Activated T-cell treated with anti-CD3 and anti-CD28 coated beads, Interleukin-2, amount 50 U/mL, for 24 hours (primary cell): ENCODE measurements at places on chromosomes 7 and 10.
A peak's percentile ranks its signal among the peaks of the same experiment; 100 is the strongest.

GRCh38 chr7:141500608-141501007 lies 50.6 kb upstream of the AGK start:
- H3K36me3 ChIP-seq, result no peaks in the 10 kb centered on the region
- H3K4me3 ChIP-seq, result no peak overlapping the region
- no peak for DNase-seq
- peaks cover 34% of the 10 kb centered on the region for H3K27me3 ChIP-seq
- no peaks in the 10 kb centered on the region for H3K4me1 ChIP-seq

GRCh38 chr7:1663857-1664651 lies 6.0 kb upstream of the ELFN1 start:
- peaks cover 53% of the 10 kb centered on the region for H3K27me3 ChIP-seq
- no peak overlapping the region for H3K27ac ChIP-seq
- H3K4me1 ChIP-seq, result peaks cover 11% of the 10 kb centered on the region
- peak; percentile 31 for DNase-seq
- H3K36me3 ChIP-seq, result no peaks in the 10 kb centered on the region

GRCh38 chr7:90709501-90710465 lies 113.7 kb downstream of the CDK14 start:
- no peaks in the 10 kb centered on the region for H3K4me1 ChIP-seq
- H3K27ac ChIP-seq, result no peak overlapping the region
- H3K36me3 ChIP-seq, result no peaks in the 10 kb centered on the region
- DNase-seq, result no peak
- H3K27me3 ChIP-seq, result no peaks in the 10 kb centered on the region
- no peak overlapping the region for H3K4me3 ChIP-seq

DNA sequence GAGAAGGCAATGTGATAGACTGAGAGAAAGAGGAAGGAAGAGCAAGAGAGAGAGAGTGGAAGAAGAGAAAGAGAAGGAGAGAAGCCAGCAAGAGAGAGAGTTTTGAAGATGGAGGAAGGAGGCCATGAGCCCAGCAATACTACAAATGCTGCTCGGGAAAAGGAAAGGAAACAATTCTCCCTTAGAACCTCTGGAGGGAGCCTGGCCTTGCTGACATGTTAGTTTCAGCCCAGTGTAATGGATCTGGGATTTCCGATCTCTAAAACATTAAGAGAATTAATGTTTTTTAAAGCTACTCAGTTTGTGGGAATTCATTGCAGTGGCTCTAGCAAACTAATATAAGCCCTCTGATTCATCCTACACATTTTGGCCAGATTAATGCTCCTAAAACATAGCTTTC lies 206.8 kb upstream of the MTPN start:
- DNase-seq, result no peak
- peaks cover 7% of the 10 kb centered on the region for H3K4me1 ChIP-seq
- no peaks in the 10 kb centered on the region for H3K36me3 ChIP-seq
- H3K4me3 ChIP-seq, result no peak overlapping the region

DNA sequence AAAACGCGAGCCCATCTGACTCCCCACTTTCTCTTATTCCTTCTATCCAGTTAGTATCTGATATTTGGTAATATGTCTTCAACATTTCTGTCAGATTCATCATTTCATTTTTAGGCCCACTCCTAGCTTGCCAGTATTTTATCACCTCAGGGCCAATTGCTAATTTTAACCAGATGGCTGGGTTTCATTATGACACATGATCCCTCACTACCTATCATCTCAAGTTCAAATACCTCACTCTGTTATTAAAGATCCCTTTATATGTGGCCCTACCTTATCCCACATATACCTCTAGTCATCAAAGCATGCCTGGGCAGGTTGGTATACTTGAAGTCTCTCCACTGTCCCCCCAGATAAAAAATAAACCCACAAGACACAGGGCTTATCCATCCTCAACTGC lies 104.9 kb downstream of the RNLS start:
- no peaks in the 10 kb centered on the region for H3K4me1 ChIP-seq
- H3K27me3 ChIP-seq, result no peaks in the 10 kb centered on the region
- H3K4me3 ChIP-seq, result no peak overlapping the region
- no peaks in the 10 kb centered on the region for H3K36me3 ChIP-seq

GRCh38 chr10:26725837-26726727 lies 28.6 kb downstream of the PDSS1 start:
- peaks cover 92% of the 10 kb centered on the region for H3K36me3 ChIP-seq
- no peak for DNase-seq
- H3K4me1 ChIP-seq, result peaks cover 8% of the 10 kb centered on the region
- H3K27ac ChIP-seq, result no peak overlapping the region

DNA sequence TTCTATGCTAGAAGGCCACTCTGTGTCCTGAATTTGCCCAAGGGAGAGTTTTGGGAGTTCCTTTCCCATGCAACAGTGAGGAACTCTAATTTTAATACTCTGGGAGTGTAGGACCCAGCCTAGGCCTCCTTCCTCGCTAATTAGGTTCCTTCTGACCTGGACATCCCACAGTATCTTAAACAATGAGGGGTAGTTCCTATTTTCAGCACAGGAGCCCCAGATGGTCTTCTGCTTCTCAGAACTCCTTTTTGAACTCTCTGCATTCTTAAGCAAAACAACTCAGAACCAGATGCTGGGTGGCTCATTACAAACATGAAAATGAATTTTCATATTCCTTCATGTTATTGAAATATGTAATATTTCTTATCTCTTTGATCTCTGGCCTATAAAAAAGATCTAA lies 116.9 kb downstream of the LRMDA start:
- H3K4me1 ChIP-seq, result no peaks in the 10 kb centered on the region
- no peaks in the 10 kb centered on the region for H3K36me3 ChIP-seq
- peaks cover 31% of the 10 kb centered on the region for H3K27me3 ChIP-seq
- H3K4me3 ChIP-seq, result no peak overlapping the region
- no peak overlapping the region for H3K27ac ChIP-seq

GRCh38 chr7:137987018-137987349 lies 14.9 kb downstream of the CREB3L2 start:
- H3K4me1 ChIP-seq, result peaks cover 5% of the 10 kb centered on the region
- no peak overlapping the region for H3K27ac ChIP-seq
- DNase-seq, result no peak
- peaks cover 37% of the 10 kb centered on the region for H3K36me3 ChIP-seq
- H3K4me3 ChIP-seq, result no peak overlapping the region

DNA sequence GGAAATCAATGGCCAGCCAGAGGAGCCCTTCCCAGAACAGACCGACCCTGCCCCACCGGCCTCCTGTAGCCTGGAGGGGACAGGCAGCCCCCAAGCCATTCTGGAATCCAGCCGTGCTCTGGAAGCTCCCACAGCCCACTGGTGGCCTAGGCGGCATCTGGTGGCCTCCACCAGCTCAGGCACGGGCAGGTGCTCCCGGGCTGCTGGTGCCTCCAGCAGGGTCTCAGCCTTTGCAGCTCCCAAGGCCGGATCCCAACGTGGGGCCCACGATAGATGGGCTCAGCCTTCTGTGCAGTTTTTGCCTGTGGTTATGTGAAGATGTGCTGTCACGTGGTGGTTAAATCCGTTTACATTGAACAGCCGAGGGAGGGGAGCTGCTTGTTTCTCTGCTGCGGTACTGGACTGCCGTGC lies 44.4 kb downstream of the JAKMIP3 start:
- no peaks in the 10 kb centered on the region for H3K27me3 ChIP-seq
- H3K36me3 ChIP-seq, result no peaks in the 10 kb centered on the region
- no peaks in the 10 kb centered on the region for H3K4me1 ChIP-seq
- H3K27ac ChIP-seq, result no peak overlapping the region
- DNase-seq, result peak; percentile 2
- no peak overlapping the region for H3K4me3 ChIP-seq

- H3K27ac ChIP-seq, result no peak overlapping the region
- DNase-seq, result no peak
- no peaks in the 10 kb centered on the region for H3K4me1 ChIP-seq
- no peaks in the 10 kb centered on the region for H3K27me3 ChIP-seq
- no peaks in the 10 kb centered on the region for H3K36me3 ChIP-seq
- no peak overlapping the region for H3K4me3 ChIP-seq
Observed at GRCh38 chr10:115744089-115744488, 528.9 kb downstream of the GFRA1 start.

DNA sequence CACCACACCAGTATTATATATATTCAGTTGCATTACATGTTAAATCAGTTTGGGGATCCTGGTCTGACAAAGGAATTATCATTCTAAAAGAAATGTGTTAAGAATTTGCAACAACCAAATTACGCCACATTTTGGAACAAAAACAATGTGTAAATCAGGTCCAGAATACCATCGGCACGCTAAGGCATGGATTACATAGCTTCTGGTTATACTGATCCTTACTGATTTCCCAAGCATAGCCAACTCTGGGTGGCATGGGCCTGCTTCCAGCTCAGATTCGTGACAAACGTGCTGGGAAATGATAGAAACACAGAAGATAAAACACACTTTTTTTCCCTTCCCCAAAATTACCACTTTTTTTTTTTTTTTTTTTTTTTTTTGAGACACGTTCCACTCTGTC lies 660.0 kb downstream of the SORCS1 start:
- no peaks in the 10 kb centered on the region for H3K27me3 ChIP-seq
- H3K4me1 ChIP-seq, result no peaks in the 10 kb centered on the region
- no peak overlapping the region for H3K4me3 ChIP-seq
- H3K36me3 ChIP-seq, result no peaks in the 10 kb centered on the region

DNA sequence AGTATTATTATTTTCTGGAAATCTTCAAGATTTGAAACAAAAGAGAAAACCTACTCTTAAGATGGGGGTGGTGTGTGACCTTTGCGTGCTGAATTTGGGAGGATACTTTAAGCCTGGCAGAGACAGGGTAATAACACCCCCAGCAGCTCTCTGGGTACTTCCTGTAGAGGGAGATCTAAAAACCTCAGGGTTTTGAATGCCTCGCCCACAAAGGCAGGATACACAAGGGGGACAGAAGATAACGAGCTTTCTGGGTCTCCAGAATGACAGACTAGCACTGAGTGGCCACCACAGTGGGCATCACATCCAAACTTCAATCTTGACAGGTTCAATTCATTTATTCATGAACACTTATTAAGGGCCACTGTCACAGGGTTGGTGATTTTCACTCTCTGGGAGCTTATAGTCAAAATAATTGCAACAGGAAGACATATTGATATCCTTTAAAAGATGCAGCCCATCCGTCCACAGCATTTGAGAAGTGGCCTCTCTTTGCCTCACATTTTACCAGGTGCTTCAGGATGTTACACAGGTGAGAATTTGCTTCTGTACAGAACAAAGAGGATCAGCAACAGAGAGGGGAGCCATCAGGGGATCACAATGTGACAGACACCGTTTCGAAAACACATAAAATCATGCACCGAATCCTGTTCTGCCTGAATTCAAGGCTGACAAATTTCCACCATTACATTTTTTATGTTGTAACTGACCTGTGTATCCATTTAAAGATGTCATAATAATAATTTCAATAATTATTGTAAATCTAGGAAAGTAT lies 14.3 kb downstream of the CPA1 start:
- peaks cover 28% of the 10 kb centered on the region for H3K4me1 ChIP-seq
- H3K36me3 ChIP-seq, result peaks cover 22% of the 10 kb centered on the region
- no peaks in the 10 kb centered on the region for H3K27me3 ChIP-seq
- no peak for DNase-seq
- peak overlapping the region; percentile 84 for H3K27ac ChIP-seq

GRCh38 chr7:130909161-130909836 lies 175.3 kb upstream of the KLF14 start:
- no peaks in the 10 kb centered on the region for H3K27me3 ChIP-seq
- peak; percentile 61 for DNase-seq
- peaks cover 97% of the 10 kb centered on the region for H3K36me3 ChIP-seq
- peaks cover 91% of the 10 kb centered on the region for H3K4me1 ChIP-seq
- peak overlapping the region; percentile 99 for H3K27ac ChIP-seq
- H3K4me3 ChIP-seq, result peak overlapping the region; percentile 89

GRCh38 chr10:58747687-58748086 lies 235.0 kb downstream of the BICC1 start:
- no peaks in the 10 kb centered on the region for H3K27me3 ChIP-seq
- no peaks in the 10 kb centered on the region for H3K4me1 ChIP-seq
- H3K36me3 ChIP-seq, result no peaks in the 10 kb centered on the region
- no peak overlapping the region for H3K27ac ChIP-seq
- DNase-seq, result no peak

DNA sequence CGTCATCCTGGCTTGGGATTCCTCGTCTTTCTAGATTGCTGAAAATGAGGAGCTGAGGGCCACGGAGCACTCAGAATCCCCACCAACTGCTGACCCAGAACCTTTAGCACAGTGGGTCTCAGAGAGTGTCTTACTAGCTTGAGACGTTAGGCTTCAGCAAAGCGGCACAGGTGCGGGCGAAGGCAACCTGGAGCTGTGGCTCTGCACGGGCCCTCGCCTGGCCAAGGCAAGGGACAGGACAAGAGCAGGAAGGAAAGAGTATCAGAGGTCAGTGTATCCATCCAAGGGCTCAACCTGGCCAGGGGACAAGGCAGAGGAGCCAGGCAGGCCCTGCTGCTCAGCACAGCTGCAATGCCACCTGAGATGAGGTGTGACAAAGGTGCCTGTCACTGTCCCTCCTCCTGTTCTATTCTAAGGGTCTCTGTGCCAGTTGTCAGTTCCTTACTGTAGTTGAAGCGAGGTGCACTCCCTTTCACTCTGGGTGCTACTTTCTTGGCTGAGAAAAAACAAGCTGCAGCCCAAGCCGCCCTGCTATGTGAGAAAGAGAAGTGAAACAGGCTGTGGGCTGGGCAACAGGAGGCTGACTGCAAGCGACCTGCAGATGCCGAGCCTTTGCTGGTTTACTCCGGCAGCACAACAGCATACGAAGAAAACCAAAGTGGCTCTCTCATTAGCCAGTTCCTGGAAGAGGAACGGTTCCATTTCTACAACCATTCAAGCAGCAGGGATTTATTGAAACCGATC lies 33.3 kb upstream of the KDM7A start:
- no peaks in the 10 kb centered on the region for H3K36me3 ChIP-seq
- peak overlapping the region; percentile 31 for H3K4me3 ChIP-seq
- H3K27me3 ChIP-seq, result no peaks in the 10 kb centered on the region
- H3K4me1 ChIP-seq, result peaks cover 70% of the 10 kb centered on the region
- peak; percentile 66 for DNase-seq
- H3K27ac ChIP-seq, result peak overlapping the region; percentile 45

GRCh38 chr10:23094786-23095403 lies 484 bp upstream of the MSRB2 start:
- peak overlapping the region; percentile 66 for H3K4me3 ChIP-seq
- no peaks in the 10 kb centered on the region for H3K27me3 ChIP-seq
- peak overlapping the region; percentile 75 for H3K27ac ChIP-seq
- DNase-seq, result no peak
- peaks cover 35% of the 10 kb centered on the region for H3K4me1 ChIP-seq
- H3K36me3 ChIP-seq, result peaks cover 2% of the 10 kb centered on the region

DNA sequence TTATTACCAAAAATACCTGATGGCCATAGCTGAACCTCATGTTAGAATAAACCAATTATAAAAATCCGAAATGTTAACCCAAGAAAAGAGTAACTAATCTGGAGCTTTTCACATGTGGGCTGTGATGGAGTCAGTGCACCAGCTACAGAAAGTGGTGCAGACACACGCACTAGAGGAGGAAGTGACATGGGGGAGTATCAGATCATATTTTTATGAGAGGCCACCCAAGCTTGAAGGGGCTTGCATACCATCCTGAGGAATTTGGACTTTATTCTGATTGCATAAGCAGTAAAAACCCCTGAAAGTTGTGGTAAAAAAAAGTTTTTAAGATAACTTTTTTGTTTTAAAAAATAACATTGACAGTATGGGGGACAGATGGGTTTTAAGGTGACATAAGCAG lies 1148.5 kb upstream of the CELF2 start:
- no peak for DNase-seq
- H3K4me1 ChIP-seq, result no peaks in the 10 kb centered on the region
- H3K27me3 ChIP-seq, result peaks cover 11% of the 10 kb centered on the region
- H3K4me3 ChIP-seq, result no peak overlapping the region
- H3K27ac ChIP-seq, result no peak overlapping the region

GRCh38 chr7:30255064-30255769 lies 29.2 kb upstream of the ZNRF2 start:
- no peak for DNase-seq
- H3K4me3 ChIP-seq, result no peak overlapping the region
- H3K27ac ChIP-seq, result no peak overlapping the region
